CD4-positive, alpha-beta T cell treated with Interferon gamma for 1 hour (primary cell): ENCODE measurements at places on chromosomes 11 and 22.
A peak's percentile ranks its signal among the peaks of the same experiment; 100 is the strongest.

DNA sequence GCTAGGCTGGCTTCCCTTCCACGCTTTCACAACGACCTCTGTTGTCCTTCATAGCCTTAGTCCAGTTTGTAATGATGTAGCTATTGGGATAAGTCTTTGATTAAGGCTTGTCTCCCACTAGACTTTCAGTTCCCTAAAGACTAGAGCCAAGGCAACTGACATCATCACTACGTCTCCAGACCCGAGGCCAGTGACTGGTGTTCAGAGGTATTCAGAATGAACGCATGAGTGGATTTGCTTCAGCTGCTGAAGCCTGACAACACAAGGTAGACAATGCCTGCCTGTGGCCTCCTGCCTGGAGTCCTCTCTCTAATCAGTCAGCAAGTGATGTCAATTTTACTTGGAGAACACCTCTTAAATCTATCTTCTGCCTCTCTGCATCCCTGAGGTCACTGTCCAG, 13.6 kb downstream of the EFCAB6 start:
- no peak for DNase-seq

- DNase-seq, result no peak
Observed at GRCh38 chr22:37215890-37216289, 3.6 kb upstream of the SSTR3 start.

DNA sequence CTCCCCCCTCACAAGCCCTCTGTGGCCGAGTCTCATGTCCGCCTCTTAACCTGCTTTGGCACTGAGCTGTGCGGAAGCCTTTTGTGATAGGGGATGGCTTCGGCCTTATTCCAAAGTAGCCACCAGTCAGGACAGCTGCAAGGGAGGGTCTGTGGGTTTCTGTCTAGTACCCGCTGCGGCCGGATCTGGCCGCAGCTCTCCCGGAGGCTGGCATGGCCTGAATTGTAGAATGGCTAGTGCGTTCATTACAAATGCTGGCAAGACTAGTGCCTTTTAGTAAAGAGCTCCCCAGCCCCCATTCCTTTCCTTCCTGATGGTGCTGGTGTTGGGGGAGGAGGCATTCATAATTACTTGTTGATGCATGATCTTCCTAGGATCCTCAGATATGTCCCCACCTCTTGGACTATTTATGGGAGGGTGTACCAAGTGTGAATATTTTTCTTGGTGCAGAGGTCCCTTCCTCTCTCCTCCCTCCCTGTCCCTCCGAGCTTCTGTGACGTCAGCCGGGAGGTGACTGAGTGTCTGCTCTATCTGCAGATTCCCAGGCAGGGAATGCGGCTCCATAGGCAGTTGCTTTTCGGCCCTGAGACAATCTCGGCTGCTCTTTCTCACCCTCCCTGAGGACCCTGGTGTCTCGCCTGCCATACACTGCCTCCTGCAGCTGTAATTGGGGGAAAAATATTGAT, 108.7 kb upstream of the E2F8 start:
- DNase-seq, result no peak

- DNase-seq, result no peak
Observed at GRCh38 chr11:42329929-42330565, 870.6 kb upstream of the LRRC4C start.

DNA sequence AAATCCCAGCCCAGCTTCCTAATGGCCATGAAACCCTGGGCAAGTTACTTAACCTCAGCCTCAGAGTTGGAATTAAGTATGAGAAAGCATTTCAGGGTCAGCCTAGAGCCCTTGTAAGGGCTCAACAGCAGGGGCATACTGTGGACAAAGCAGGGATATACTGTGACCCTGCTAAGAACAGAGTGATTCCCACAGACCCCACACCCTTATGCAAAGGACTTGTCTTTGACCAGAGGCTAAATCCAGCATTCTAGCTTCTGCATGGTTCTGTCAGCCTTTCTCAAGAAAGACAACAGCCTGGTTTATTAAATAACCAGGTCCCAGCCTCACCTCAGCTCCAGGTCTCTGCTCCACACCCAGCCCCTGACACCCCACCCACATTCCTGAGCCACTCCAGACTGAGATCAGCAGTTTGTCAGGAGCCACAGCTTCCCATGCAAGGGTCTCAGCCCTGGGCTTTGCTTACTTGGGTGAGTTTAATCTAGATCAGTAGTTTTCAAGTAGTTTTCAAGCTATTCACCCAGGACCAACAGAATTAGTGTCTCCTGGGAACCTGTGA, 69.2 kb downstream of the GALNT18 start:
- no peak for DNase-seq

GRCh38 chr22:36925388-36926290, 12.2 kb downstream of the CSF2RB start:
- no peak for DNase-seq

GRCh38 chr22:20438427-20438677, 727 bp upstream of the SCARF2 start:
- no peak for DNase-seq

GRCh38 chr22:27283714-27284113, 517.8 kb downstream of the MN1 start:
- DNase-seq, result no peak

DNA sequence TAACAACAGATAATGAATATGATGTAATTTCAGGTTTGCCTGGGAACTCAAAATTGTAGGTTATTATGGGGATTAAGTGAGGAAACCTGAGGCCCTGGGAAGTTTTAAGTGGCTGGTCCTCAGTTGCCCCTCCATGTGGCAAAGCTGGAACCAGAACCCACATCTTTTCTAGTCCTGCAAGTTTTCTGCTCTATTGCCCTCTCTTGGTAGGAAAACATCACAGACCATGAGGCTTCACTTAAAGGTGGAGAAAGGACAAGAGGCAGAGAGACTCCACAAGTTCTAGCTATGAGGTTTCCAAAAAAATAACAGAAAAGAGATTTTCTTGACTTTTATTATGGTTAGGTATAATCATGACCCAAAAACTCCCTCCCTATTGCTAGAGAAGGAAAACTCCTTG, 115.5 kb upstream of the DDI1 start:
- no peak for DNase-seq

DNA sequence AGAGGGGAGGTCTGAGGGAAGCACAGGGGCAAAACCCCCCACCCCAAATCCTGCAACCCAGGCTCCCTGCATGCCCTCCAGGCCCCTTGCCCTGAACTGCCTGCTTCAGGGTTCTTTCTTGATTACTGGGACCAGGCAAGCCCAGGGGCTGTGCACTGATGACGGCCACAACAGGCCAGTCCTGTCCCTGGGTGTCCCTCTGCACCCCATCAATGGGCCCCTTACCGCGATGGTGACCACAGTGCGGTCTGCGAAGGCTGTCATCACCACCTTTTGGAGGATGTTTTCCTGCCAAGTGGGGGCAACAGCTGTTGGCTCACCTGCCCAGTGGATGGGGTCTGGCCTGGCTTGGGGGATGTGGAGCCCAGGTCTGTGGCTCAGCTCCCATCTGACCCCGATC, 5.0 kb upstream of the KCNJ11 start:
- no peak for DNase-seq

DNA sequence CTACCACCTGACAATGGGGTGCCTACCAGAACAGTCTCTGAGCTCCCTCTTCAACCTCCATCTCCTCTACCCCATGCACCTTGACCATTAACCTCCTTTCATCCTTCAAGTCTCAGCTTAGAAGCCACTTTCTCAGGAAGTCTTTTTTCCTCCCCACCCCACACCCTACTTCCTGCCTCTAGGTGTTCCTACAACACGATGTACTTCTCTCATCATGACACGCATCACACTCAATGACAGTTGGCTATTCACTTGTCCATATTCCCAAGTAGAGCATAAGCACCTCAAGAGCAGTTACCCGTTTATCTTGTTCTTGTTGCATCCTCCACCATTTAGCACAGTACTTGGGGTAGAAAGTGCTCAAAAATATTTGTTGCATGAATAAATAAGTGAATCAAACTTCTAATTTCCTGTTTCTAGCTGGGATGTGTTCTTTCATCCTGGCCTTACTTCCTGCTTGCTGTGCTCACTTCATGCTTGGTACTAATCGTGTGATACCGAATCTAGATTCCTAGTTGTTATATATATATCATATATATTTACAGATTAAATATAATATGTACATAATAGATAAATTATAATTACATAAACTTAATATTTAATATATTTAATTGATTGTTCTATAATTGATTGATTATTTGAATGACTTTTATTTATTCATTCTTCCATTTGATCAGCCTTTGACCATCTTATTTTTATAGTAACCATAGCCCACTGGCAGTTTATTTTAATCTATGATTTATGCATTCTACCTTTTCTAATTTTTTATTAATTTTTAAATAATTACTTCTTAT, 177.5 kb upstream of the TMEM45B start:
- no peak for DNase-seq

- no peak for DNase-seq
Observed at GRCh38 chr22:39908737-39909136, 7.9 kb downstream of the GRAP2 start.

DNA sequence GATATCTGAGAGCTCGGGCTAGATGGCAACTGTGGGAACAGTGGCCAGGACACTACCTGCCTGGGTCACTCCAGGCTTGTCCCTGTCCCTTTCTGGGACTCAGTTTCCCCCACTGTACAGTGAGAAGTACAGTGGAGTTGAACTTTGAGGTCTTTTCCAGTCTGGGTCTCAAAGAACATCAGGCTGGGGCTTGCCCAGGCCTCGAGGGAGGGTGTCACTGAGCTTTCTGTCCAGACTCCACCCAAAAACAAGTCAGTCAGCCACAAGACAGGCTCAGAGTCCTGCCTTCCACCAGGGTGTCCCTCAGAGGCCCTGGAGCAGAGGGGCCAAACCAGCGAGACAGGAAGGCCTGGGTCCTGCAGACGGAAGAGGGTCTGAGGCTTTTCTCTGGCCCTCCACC, 2.0 kb upstream of the PLA2G3 start:
- no peak for DNase-seq

DNA sequence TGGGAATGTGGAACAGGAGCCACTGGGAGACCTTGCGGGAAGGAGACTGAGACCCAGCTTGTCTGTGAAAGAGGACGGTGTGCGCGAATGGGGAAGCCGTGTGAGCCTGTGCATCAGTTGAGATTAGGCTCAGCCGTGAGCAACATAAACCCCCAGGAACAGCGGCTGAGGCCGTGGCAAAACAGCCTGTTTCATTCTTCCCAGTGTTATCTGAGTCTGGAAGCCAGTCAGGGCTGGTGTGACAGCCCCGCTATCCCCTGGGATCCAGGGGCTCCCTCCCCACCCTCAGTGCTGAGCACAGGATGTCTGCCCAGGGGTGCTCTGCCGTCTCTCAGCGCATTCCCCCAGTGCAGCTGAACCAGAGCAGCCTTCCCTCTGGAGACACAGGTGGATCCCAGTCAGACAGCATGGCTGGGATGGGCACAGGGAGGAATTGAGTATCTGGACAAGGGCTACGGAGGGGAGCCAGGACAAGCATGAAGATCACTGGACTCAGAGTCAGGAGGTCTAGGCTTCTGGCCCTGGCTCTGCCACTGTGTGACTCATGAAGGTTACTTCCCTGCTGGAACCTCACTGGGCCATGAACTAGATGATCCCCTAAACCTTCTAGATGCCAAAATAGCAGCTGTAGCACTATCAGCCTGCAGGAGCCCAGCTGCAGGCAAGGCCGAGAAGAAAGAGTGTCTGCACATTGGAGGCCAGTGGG, 8.6 kb downstream of the OAF start:
- DNase-seq, result no peak

- no peak for DNase-seq
Observed at GRCh38 chr11:80638296-80638695, 1197.5 kb upstream of the TENM4 start.

DNA sequence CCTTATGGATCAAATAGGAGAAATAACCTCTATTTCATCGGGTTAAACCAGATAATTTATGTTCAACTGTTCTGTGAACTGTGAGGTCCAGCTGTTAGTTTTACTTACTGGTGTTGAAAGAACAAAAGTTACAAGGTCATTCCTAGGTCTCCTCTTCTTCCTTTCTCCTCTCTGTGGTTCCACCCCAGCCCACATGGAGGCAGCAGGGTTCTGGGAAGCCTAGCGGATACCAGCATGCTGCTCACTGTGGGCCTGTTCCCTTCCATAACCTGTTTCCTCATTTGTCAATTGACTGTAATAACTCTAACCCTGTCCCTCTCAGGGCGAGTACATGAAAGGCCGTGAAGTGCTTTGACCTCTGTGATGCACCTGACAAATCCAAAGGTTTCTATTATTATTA, 27.8 kb downstream of the RELT start:
- DNase-seq, result peak; percentile 55

GRCh38 chr11:33375688-33376311, 118.6 kb downstream of the HIPK3 start:
- DNase-seq, result no peak
